Ureter (tissue), 1 donor: ENCODE measurements at places on chromosomes 11 and 22. TPM values are rescaled to one million over a fixed set of nuclear protein-coding genes. Genes with fewer than 3 reads are reported as not detected.
A peak's percentile ranks its signal among the peaks of the same experiment; 100 is the strongest.

GRCh38 chr22:27880778-27881394 is 38.2 kb downstream of the PITPNB start:
- peak; percentile 51 for DNase-seq

DNA sequence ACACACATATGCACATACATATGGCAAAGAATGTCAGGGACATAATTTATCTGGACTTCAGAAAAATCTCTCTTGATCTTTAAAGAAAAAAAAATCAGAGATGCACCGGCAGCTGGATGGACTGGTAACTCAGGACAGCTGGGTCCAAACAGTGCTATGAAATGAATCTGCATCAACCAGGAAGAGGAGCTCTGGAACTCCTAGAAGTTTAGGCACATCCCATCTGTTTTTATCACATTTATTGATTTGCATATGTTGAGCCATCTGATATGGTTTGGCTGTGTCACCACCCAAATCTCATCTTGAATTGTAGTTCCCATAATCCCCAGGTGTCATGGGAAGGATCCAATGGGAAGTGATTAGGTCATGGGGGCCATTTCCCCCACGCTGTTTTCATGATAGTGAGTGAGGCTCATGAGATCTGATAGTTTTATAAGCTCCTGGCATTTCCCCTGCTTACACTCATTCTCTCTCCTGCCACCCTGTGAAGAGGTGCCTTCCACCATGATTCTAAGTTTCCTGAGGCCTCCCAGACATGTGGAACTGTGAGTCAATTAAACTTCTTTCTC is 87.7 kb upstream of the AKIP1 start:
- no peak for DNase-seq

CSNK2A3 gene
- total RNA-seq: 2.1 TPM

MPZL3 gene
- total RNA-seq: 7.9 TPM

AQP11 gene
- 0.34 TPM for total RNA-seq
